SK-N-DZ (cell line): ENCODE measurements at places on chromosomes 12 and 14.

GRCh38 chr12:131345521-131346436, 365.1 kb upstream of the SFSWAP start:
- DNase-seq: no peak

DNA sequence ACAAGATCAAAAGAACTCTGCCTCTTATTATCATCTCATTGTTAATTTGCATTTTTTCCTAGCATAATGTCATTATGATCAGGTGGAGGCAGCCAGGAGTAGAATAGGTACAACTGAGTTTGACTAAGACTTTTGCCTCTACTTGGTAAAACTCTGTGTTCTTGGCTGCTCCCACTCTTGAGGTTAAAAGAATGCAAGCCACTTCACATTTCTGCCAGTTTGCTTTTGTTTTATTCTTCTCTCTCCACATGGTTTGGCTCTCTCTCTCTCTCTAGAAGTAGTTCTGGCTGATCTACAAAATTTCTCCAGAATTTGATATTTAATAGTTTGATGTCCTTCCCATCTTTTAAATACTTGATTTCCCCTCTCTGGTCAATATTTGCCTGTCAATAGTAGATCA, 170.7 kb upstream of the E2F7 start:
- no peak for DNase-seq

DNA sequence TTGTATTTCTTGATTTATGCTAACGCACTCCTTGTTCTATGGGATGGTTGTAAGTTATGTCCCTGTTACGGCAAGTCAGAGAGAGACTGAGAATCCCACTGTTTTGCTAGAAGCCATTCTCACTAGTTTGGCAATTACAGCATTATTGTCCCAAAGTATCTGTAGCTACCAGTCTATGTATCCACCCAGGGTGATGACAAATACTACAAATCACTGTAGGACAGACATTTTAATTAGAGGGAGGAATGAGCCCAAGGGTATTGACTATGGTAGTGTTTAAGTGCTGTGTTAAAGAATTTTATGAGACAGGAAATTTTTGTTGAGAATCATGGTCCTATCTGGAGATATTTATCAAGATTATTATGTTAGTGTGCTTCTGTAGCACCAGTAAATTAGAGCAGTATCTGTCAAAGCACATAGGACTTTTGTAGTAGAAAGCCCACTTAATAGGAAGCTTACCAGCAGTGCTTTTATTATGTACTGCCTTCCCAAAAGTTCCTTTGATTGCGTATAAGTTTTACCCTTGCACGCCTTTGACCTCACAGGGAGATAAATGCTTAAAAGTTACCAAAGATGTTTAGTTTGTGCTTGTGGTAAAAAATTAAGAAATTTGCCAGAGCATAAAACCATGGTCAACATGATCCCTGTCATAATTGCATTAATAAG, 10.7 kb downstream of the PRKCH start:
- no peak for DNase-seq

DNA sequence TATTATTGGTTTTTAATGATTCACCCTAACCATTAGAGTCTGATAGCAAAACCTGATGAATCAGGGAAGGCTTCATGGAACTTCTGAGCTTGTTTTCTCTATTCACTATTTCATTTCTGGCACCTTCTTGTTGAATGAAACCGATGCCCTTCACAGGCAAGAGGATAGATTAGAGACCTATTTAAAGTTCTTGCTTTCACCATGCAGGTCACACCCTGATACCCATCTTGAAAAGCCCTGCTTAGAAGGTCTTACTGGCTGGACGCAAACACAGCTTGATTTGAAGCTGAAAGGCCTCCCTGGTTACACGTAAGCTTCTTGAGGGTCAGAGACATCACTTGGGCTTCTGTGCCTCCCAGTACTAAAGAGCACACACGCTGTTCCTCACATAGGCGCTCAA, 29.2 kb downstream of the TMEM229B start:
- no peak for DNase-seq

GRCh38 chr12:87952850-87953249, 76.4 kb downstream of the C12orf50 start:
- DNase-seq: no peak

DNA sequence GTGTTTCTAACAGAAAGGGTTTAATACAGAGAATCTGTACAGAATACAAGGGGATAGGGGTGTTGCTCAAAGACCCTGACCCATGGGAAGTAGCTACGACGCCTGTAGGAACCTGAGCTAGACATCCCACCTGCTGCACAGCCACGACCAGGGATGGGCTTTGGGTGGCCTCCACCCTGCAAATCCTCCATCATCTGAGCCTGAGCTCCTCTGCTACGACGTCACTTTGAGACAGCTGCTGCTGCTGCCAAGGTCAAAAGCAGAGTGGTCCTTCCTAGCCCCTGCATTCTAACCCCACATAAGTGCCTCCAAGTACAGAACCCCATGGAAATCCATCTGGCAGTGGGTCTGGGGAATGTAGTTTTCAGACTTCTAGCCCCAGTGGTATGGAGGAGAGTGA, 43.8 kb downstream of the JAG2 start:
- DNase-seq: no peak

DNA sequence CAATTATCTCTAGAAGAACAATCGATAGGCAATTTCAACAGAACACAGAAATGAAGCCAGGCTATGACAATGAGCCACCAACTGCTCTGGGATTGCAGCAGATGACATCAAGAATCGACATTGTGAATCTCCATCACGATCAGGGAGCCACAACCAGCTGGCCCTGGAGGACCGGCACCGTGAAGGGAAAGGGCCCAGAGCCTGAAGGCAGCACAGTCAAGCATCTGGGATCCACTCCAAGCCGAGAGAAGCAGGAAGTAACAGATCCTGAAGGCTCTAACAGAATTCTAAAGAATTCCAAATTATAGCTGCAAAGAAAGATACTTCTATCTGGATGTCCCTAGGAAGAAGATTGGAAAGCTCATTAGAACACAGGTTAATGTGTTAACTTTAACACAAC, 61.0 kb downstream of the LRRC74A start:
- no peak for DNase-seq

DNA sequence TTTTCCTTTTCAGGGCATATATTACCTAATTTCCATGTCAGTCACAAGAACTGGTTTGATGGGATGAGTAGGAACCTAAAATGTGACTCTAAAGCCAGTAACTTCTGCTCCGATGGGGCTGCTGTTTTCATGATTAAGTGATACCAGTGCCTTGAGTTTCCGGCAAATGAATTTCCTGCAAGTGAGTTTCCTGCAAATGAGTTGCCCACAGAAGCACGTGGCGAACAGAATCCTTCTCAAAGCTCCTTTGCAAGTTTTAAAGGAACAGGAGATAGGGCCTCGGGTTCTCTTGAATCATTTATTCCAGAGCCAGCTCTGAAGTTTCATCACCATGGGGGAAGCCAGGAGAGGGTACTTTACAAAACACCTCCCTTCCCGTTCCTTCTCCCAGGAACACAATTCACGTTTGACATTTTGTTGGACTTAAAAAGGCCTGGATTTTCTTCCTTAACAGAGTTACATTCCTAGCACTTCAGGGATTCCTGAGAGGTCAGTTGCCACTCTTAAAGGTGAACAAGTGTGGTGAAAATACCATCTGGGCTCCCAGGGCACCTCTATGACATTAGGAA, 2.2 kb upstream of the PPTC7 start:
- DNase-seq: no peak

GRCh38 chr14:71534506-71534905, 397.7 kb upstream of the RGS6 start:
- no peak for DNase-seq

- DNase-seq: no peak
Observed at GRCh38 chr14:68771631-68772030, 21.2 kb downstream of the ZFP36L1 start.

DNA sequence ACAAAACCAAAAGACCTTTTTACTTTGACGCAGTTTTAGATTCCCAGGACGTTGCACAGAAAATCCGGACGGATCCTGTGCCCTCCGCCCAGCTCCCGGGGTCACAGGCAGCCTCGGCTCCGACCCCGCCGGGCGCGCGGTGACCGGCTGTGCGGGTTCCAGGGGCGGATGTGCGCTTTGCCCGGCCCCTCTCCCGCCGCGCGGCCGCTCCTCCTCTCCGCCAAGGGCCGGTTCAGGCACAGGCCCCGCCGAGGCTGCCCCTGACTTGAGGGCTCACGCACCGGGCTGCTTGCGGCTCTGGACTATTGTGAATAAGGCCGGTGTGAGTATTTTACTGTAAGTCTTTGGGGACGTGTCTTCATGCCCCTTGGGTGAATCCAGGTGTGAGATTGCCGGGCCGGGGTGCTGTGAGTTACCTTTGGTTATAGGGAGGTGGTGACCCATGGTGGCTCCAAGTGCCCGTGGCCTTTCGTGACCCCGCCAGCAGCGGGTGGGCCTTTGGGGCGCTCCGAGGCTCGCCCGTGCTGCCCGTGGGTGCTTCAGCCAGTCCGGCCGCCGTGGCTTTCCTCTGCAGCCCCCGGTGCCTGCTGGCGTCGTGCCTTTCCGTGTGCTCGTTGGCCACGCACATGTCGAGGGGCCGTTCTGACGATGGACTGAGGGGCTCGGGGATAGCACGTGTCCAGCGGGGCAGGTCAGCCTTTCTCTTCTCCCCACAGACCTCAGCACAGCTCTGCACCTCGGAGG, 45.9 kb downstream of the NOC4L start:
- no peak for DNase-seq

DNA sequence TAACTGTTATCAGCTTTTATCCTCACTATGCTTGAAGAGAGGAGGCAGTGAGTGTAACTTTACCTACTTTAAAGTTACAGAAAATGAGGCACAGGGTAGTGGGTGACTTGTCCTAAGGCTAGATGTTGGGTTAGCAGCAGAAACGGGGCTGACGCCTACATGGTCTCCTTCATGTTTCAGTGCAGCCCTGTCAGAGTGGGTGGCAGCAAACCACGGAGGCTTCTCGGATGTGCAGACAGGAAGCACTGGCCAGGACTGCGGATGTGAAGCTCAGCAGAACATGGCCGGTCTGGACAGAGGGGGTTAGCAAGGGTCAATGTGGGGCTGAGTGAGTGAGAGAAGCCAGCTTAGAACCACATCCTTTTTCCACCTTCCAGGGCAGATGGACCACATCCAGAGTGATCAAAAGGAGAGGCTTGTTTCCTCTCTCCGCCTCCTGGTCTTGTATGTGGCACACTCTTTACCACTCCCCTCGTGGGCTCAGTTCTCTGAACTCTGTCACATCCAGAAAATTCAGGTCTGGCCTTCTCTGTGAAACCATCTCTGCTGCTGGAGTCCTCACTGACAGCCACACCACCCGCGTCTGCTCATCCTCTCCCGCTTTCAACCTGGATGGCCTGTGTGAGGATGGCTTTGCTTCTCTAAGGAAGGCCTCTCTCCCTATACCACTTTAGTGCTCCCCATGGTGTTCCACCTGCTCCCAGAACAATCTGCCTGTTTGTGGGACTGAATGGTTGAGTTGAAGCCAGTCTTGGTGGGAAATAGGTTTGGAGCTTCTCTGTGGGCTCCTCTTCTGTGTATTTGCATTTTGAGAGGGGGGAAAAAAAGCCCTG, 14.1 kb downstream of the SUSD6 start:
- DNase-seq: no peak

DNA sequence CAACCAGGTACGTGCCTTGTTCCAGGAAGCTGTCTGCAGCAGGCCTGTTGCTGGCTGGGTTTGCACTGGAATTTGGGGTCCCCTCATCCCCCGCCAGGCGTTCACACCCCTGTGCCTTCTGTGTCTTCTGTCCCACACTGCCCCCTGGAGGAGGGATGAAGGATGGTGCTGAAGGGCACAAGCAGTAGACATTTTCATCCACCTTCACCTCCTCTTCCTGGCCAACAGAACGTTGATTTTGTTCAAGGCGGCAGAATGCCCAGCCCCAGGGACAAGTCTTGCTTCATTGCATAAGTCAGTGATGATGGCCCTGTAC, 122.1 kb downstream of the CALM1 start:
- peak; percentile 47 for DNase-seq
